ENCODE measurements at places on chromosomes 2 and 18.

- no peak for DNase-seq
These were observed 267.2 kb downstream of the FBXO15 start for GRCh38 chr18:73880387-73880786.

- DNase-seq: no peak
These were observed 175.7 kb upstream of the RND3 start for GRCh38 chr2:150663143-150663542.

GRCh38 chr2:63999049-63999448, 20.2 kb downstream of the VPS54 start:
- DNase-seq: no peak

DNA sequence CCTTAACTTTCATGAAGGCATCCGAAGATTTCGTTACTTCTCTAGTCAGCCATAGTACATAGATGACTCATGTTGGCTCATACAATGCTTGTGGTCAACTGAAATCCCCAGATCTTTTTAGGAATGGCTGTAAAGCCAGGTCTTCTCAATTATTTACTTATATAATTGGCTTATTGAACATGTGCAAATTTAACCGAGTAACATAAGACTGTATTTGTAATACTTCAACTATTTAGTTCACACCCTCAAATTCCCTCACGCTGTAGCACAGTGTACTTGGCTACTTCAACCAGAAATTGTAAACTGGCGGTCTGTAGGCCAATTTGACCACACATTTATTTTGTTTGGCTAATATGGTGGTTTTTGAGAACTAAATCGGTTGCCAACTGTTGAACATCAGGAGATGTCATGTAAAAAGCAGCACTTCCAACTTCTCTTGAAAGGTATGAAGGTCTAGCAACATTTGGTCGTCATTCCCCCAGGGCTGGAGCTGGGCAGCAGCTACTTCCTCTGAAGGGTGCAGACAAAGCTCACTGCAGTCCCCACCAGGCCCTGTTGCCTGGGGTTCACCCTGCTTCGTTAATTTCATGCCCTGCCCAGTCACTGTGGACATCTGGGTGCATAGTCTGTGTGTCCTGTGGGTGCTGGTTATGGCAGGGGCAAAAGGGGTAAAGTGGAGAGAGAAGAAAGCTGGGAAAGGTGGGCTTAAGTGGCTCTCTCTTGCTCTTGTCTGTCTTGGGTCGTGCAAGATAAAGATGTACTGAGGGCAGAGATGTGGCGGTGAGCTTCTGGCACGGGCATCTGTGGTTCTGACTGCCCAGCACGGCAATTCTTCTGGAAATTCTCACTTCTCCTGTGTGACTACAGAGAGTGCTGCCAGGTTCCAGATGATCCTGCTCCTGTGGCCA, 3.2 kb upstream of the SH3RF3 start:
- no peak for DNase-seq

DNA sequence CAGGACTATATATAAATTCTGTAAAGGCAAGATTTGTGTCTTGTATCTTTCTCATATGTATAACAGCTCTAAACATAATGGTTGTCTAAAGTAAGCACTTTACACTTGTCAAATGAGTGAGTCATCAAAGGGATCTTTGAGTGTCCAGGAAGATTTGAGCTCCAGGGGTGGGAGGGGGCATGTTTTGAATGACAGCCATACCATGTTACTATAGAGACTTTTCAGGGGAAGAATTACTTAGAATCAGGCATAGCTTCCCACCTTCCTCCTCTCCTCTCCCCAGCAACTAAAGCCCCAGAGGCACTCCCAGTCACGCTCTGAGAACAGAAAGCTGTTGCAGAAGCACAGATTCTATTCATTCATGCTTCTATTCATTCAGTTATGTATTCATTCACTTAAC, 65.8 kb upstream of the ALK start:
- DNase-seq: no peak

GRCh38 chr2:20135631-20136050, 84.2 kb upstream of the LAPTM4A start:
- DNase-seq: peak; percentile 53

GRCh38 chr2:37190290-37190689, 1.8 kb upstream of the SULT6B1 start:
- no peak for DNase-seq

DNA sequence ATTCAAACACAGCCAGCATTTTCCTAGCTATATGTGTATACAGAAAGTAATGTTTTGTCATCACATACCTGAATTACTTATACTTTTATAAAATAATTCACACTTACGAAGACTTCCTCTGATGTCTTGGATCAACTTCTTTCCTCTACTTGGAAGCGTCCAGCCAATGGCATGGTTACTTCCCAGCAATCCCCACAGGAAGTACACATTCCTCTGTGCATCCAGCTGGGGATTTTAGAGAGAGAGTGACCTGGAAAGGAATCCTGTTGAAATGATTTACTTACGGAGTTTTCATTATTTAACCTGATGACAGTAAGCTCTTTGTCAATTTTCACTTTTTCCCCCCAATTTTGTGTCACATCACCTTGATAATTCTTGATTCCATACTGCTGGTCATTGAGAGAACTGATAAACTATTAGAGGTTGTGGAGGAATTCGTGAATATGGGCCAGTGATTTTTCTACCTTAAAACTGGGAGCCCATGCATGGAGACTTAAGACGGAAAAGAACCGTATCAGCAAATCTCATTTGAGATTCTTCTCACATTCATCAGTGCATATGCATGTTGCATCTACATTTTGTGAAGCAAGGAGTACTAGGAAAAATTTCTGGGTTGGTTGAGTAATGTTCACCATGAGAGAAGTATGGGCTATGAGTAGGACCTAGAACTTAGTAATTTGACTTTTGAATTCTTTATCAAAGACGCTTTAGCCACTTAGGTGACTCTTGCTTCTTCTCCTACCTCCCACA, 9.0 kb upstream of the IL18R1 start:
- no peak for DNase-seq

Measured in activated CD8-positive, alpha-beta T cell treated with anti-CD3 and anti-CD28 coated beads for 36 hours (primary cell).